ENCODE measurements at places on chromosomes 6 and 20.

GRCh38 chr6:164296411-164296810, 881.9 kb downstream of the QKI start:
- no peak for DNase-seq

DNA sequence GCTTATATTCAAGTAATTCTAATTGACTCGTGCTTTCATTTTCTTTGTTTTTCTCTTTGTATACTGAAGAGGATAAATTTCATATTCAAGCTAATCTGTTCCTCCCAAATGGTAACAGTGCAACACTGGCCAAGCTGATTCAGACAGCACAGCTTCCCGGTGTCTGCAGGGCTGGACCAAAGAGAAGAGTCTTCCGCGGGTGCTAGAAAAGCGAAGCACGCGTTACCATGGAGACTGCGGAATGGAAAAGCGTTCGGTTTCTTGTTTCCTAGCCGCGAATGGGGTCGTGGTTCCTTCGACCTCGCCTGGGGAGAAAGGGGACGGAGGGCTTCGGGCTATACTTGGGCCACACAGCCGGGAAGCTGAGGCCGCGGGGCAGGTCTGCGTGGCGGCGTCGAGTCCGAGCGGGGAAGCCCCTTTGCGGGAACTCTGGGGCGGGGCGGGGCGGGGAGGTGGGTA, 6.2 kb upstream of the ZNF311 start:
- peak; percentile 19 for DNase-seq

- no peak for DNase-seq
Measured at GRCh38 chr6:166924531-166924930, 31.8 kb downstream of the RNASET2 start.

GRCh38 chr6:84151669-84152068, 75.8 kb downstream of the CEP162 start:
- DNase-seq = no peak

GRCh38 chr6:166251211-166251610, 57.0 kb downstream of the PRR18 start:
- no peak for DNase-seq

GRCh38 chr20:14568225-14568624, 230.8 kb upstream of the FLRT3 start:
- DNase-seq = no peak

DNA sequence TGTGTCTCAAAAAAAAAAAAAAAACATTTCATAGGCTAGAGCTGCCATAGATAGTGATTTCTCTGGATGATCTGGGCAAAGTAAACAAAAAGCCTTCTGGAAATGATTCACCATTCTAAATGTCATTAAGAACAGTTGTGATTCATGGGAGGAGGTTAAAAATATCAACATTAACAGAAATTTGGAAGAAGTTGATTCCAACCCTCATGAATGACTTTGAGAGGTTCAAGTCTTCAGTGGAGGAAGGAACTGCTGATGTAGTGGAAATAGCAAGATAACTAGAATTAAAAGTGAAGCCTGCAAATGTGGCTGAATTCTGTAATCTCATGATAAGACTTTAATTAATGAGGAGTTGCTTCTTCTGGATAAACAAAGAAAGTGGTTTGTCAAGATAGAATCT, 26.8 kb upstream of the MMP24 start:
- no peak for DNase-seq

- DNase-seq = no peak
Measured at GRCh38 chr6:28496099-28496779, 19.4 kb downstream of the GPX6 start.

DNA sequence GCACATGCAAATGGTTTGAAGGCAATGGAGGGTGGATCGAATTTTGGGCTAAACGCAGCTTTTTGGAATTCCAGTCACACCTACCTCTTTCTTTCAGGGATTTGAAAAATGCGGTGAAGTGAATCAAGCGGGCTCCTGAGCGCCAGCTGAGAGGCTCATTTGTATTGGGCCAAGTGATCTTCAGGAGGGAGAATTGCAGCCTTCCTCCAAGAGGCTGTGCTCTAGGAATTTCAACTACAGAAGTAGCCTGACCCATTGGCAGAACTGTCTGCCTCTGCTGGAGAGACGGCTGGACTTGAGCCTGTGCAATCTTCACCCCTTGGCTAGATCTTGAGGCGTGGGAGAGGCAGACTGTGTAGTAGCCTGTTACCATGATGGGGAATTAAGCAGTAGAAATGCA, 5.7 kb upstream of the TIAM2 start:
- no peak for DNase-seq

DNA sequence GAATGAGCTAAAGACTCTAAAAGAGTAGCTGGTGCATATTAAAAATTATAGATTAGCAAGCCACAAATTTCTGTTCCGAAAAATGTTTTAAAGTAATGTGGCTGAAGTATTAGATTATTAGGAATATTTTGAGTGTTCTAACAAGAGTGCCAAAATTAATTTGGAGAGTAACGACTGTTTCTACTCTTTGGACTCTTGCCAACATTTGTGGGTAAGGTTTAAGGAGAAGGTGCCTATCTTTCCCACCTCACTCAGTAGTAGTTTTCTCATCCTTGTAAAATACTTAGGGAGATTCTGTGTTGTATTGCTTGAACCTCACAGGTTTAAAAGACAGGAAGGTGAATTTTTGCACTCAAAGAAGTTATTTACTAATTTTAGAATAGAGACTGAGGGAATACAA, 5.0 kb downstream of the HSF2 start:
- no peak for DNase-seq

GRCh38 chr6:56933650-56934049, 21.3 kb upstream of the BEND6 start:
- no peak for DNase-seq

DNA sequence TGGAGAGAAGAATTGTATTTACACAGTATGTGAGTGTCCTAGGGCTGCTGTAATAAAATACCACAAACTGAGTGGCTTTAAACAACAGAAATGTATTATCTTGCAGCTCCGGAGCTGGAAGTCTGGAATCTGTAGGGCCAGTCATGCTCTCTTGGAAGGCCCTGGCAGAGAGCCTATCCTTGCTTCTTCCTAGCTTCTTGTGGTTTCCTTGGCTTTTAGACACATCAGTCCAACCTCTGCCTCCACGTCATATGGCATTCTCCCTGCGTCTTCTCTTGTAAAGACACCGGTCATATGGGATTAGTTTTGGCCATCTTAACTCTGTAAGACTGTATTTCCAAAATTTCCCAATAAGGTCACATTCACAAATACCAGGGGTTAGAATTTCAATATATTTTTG, 10.8 kb downstream of the FNDC1 start:
- DNase-seq = no peak

GRCh38 chr20:4721719-4722118, at the start of gene PRND:
Gene PRND, plus strand, starts transcription at chr20:4721909. Its CDS starts 2,643 bp downstream, at chr20:4724552.
- DNase-seq = no peak

DNA sequence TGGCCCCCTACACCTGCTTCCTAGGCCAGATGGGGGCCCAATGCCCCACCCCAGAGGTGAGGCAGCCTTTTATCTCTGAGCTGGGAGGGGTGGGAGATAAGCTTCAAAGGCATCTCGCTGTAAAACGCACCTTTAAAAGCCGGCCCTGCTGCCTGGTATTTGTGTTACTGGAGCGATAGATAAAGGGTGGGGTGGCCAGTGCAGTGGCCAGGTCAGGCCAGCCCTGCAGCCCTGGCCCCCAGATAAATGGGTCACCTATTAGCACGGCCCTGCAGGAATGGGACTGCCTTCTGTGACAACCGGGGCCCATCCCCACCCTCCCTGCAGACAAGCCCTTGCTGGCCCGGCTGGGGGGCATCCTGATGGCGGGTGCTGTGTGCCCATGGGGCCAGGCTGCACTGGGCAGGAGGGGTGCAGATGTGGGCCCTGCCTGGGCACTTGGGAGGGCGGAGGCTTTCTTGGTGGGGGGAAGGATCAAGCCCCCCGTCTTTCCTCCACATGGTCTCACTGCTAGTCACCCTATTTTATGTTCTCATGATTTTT, 3.0 kb upstream of the RBBP8NL start:
- no peak for DNase-seq

DNA sequence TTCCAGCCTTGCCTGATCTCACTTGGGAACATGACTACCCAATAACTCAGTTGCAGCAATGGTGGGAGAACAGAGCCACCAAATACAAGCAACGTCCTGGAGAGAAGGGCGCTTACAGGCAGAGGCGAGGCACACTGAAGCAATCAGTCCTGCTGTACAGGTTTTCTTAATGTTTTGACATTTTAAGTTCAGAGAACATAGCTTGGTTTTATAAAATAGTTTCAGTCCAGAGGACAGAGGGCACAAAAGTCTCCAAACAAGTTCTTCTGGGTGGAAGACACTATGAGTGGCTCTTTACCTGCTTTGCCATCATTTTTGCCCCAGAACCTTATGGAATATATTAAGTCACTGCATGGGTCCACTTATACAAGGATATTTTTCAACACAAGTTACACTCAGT, 103.4 kb upstream of the KCNG1 start:
- no peak for DNase-seq

- DNase-seq = no peak
Measured at GRCh38 chr20:47181056-47181862, 175.2 kb downstream of the ZMYND8 start.
